ENCODE measurements at places on chromosomes 16 and 17. TPM values are rescaled to one million over a fixed set of nuclear protein-coding genes. Genes with fewer than 3 reads are reported as not detected.

DNA sequence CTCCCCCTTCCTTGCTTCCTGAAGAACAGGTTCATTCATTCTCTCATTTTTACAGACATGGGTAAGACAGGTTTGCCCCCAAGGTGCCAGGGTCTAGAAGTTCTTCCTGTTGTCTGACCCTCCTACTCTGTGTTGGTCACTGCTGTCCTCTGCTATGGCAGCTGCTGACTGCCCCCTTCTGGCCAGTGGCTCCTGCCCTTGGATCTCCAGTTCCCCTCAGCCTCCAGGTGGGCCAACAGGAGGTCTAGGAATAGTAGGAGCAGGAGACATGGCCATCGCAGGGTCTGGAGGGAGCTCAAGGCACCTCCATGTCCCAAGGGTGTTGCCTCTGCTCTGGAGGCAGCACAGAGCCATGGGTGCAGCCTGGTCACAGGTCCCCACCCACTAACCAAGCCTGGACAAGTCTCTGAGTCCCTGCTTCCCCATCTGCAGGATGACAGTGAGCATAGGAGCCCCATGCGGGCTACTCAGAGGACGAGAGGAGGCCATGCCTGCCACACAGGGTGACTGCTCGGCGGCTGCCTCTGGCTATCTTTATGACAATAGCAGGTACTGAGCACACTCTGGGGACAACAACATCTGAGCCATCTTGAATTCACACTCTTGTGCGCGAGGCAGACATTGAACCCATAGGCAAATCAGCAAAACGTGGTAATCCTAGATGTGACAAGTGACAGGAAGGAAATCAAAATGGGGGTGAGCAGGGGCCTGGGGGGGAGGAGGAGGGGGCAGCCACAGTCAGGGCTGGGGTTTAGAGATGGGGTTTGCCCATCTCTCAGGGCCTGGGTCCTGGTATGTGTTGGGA, 27.0 kb upstream of the NXPH3 start:
- no peaks in the 10 kb centered on the region for H3K27me3 ChIP-seq
- no peak overlapping the region for H3K4me3 ChIP-seq
- no peaks in the 10 kb centered on the region for H3K4me1 ChIP-seq
- DNase-seq, result peak; percentile 35

GRCh38 chr16:1965396-1966001, 873 bp upstream of the RPS2 start:
- H3K4me3 ChIP-seq, result peak overlapping the region; percentile 98

DNA sequence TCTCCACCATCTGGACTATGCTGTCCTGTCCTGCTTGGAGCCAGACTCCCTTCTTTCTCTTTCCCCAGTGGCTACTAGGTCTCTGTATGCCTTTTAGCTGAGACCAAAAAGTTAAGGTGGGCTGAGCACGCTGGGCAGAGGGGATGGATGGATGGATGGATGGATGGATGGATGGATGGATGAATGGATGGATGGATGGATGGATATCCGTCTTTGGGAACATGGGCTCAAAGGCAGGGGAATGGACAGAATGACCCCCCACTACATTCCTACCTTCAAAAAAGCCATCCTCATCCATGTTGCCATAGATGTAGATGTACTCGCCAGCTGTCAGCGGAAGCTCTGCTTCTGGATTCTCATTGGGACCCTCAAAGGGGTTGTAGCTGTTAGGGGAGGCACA, 12.8 kb downstream of the TSPOAP1 start:
- H3K27me3 ChIP-seq, result no peaks in the 10 kb centered on the region
- no peak for DNase-seq
- no peak overlapping the region for H3K27ac ChIP-seq
- no peak overlapping the region for H3K4me3 ChIP-seq

DNA sequence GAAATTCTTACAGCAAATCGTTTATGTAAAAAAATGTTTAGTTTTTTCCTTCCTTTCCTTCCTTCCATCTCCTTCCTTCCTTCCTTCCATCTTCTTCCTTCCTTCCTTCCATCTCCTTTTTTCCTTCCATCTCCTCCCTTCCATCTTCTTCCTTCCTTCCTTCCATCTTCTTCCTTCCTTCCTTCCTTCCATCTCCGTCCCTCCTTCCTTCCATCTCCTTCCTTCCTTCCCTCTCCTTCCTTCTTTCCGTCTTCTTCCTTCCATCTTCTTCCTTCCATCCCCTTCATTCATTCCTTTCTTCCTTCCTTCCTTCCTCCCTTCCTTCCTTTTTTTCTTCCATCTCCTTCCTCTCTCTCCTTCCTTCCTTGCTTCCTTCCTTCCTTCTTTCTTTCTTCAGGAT, 22.7 kb downstream of the MYOCD start:
- H3K4me3 ChIP-seq, result no peak overlapping the region
- H3K27ac ChIP-seq, result no peak overlapping the region
- no peaks in the 10 kb centered on the region for H3K4me1 ChIP-seq

The ELAC2 gene
- 67.6 TPM for total RNA-seq
